Stimulated activated CD4-positive, alpha-beta T cell treated with anti-CD3 and anti-CD28 coated beads, Interleukin-1b, Interleukin-23, amount 100 ng/mL, for 1 hour (primary cell): ENCODE measurements at places on chromosomes 16 and 17.

- no peak for DNase-seq
Measured at GRCh38 chr17:57261084-57261461, 4.8 kb downstream of the MSI2 start.

GRCh38 chr16:83768986-83769385, 38.8 kb upstream of the HSBP1 start:
- DNase-seq = no peak

- no peak for DNase-seq
Measured at GRCh38 chr17:49977463-49978389, 8.7 kb downstream of the DLX4 start.

DNA sequence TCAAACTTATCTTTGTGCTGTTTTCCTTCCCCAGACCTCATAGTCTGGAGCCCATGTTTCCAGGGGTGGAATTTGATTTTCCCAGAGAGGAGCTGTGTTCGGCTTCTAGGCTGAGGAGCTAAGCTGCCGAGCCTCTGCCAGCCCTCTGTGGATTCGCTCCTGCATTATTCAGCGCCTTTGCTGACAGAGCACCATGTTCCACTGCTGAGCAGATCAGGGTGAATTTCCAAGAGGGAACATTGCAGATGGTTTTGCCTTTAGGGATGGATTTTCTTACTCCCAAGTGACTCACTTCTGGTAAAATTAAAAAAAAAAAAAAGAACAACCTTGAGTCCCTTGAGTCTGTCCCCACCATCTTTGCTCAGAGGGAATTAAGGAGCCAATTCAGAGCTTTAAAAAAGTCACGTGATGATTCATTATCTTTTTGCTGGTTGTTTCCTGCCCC, 229.5 kb downstream of the PRKCA start:
- DNase-seq = no peak

DNA sequence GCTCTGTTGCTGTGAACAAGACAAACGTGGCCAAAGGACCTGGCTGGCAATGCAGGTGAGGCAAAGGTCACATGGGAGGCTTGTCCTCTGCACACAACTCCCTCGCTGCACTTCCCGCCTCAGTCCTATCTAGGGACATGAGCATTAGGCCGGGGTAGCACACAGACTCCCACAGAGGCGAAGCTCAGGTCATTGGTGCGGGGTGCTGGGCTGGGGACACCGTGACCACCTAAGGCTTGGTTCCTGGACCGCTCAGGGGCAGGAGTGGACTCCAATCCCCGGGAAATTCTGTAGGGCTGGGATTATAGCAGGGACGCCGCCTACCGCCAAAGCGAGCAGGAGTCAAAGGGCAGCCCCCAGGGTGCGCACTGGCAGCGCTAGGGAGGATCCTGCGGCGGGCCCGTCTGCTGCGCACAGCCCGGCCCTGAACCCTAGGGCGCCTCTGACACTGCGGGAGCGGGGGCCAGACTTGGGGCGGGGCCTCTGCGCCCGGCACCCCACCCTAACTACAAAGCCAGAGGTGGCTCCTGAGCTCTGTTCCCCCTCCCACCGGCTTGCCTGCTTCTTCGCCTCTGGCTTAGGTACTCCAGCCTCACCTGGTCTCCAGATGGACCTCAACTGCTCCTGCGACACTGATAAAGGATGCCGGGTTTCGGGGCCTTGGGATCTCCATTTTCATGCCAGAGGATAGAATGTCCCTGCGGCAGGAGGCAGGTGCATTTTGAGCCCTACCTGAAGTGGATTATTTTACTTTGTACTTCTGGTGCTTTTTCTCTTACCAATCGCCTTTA, 3.9 kb upstream of the MT1B start:
- DNase-seq = no peak

DNA sequence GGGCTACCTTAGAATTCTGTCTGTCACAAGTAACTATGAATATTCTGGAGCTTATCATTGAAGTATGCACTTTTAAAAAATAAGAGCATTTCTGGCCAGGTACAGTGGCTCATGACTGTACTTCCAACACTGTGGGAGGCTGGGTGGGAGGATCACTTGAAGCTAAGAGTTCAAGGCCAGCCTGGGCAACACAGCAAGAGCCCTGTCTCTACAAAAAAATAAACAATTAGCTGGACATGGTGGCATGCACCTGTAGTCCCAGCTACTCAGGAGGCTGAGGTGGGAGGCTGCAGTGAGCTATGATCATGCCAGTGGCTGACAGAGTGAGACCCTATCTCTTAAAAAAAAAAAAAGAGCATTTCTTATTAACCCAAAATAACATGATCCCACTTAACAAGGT, 60.0 kb upstream of the BRD7 start:
- no peak for DNase-seq
